ENCODE measurements at places on chromosomes 16 and 17. TPM values are rescaled to one million over a fixed set of nuclear protein-coding genes. Genes with fewer than 3 reads are reported as not detected.

TNFSF13 gene
- 0.11 TPM for total RNA-seq

RAMP2 gene
- total RNA-seq = not detected

WFIKKN1 gene
- 0.70 TPM for total RNA-seq

HNF1B gene
- not detected for total RNA-seq

ZSCAN10 gene
- total RNA-seq = not detected

SLC52A1 gene
- not detected for total RNA-seq

JUP gene
- 0.51 TPM for total RNA-seq

RNF227 gene
- total RNA-seq = 5.9 TPM

KRT38 gene
- total RNA-seq = not detected

SYT17 gene
- 0.19 TPM for total RNA-seq

C1QTNF1 gene
- 1.5 TPM for total RNA-seq

ITPRIPL2 gene
- 26.1 TPM for total RNA-seq

ITGAD gene
- total RNA-seq = not detected

PNMT gene
- total RNA-seq = 1.7 TPM

CD300E gene
- total RNA-seq = not detected

ALOXE3 gene
- total RNA-seq = not detected

SHISA6 gene
- not detected for total RNA-seq

GRAPL gene
- total RNA-seq = not detected

DLX4 gene
- total RNA-seq = not detected

ALOX12B gene
- total RNA-seq = 0.40 TPM

APOBR gene
- total RNA-seq = not detected

IGSF6 gene
- total RNA-seq = not detected

Measured in myocyte (in vitro differentiated cells).